ENCODE measurements at places on chromosomes 7 and 10. TPM values are rescaled to one million over a fixed set of nuclear protein-coding genes. Genes with fewer than 3 reads are reported as not detected.
A peak's percentile ranks its signal among the peaks of the same experiment; 100 is the strongest.

The OR2A5 gene
- not detected for total RNA-seq

The SLC35G1 gene
- 5.8 TPM for total RNA-seq

GRCh38 chr7:135670179-135670578 is 7.9 kb downstream of the STMP1 start:
- no peaks in the 10 kb centered on the region for H3K27me3 ChIP-seq
- H3K36me3 ChIP-seq: peaks cover 28% of the 10 kb centered on the region
- H3K4me3 ChIP-seq: peak overlapping the region; percentile 52
- peak; percentile 79 for DNase-seq
- H3K4me1 ChIP-seq: peaks cover 75% of the 10 kb centered on the region
- peak overlapping the region; percentile 86 for H3K27ac ChIP-seq

- H3K27me3 ChIP-seq: peaks cover 6% of the 10 kb centered on the region
- no peaks in the 10 kb centered on the region for H3K36me3 ChIP-seq
- DNase-seq: peak; percentile 79
- H3K27ac ChIP-seq: peak overlapping the region; percentile 16
- peaks cover 27% of the 10 kb centered on the region for H3K4me1 ChIP-seq
Observed at GRCh38 chr10:116211682-116212081, 61.3 kb downstream of the GFRA1 start.

GRCh38 chr10:8054244-8054493 is 319 bp upstream of the GATA3 start:
- no peak for DNase-seq
- 0 out of 2 replicates have a peak, but pooled peaks cover 4% of the 10 kb centered on the region for H3K36me3 ChIP-seq
- H3K4me1 ChIP-seq: peaks cover 27% of the 10 kb centered on the region
- H3K27me3 ChIP-seq: peaks cover 50% of the 10 kb centered on the region
- peak overlapping the region; percentile 84 for H3K4me3 ChIP-seq

GRCh38 chr7:148483515-148484308 is 106.9 kb upstream of the C7orf33 start:
- H3K27me3 ChIP-seq: peaks cover 13% of the 10 kb centered on the region
- H3K27ac ChIP-seq: no peak overlapping the region
- H3K4me1 ChIP-seq: no peaks in the 10 kb centered on the region
- H3K4me3 ChIP-seq: no peak overlapping the region
- H3K36me3 ChIP-seq: no peaks in the 10 kb centered on the region
- no peak for DNase-seq

The FAM25C gene
- not detected for total RNA-seq
